Uterus (tissue), 4 donors: ENCODE measurements at places on chromosomes 7 and 10. TPM values are rescaled to one million over a fixed set of nuclear protein-coding genes. Genes with fewer than 3 reads are reported as not detected.

The MRPL43 gene
- total RNA-seq: 36.9 TPM

GRCh38 chr10:62851442-62851841, 35.3 kb upstream of the EGR2 start:
- H3K4me1 ChIP-seq: no peaks in the 10 kb centered on the region

DNA sequence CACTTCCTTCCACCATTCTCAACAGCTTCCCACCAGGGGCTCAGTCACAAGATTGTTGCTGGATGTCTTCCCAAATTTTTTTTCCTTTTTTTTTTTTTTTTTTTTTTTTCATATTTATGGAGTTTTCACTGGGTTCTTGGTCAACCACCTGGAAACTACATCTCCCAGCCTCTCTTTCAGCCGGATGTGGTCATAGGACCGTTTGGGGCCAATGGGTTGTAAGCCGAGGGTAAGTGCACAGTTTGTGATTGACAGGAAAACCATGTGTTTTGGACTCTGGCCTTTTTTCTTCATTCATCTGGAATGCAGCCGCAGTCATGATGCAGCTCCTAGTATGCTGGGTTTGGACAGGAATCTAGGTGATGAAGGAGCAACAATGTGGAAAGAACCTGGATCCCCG, 337.1 kb upstream of the FOXK1 start:
- H3K27ac ChIP-seq: no peak overlapping the region
- no peak overlapping the region for H3K4me3 ChIP-seq

- H3K27ac ChIP-seq: no peak overlapping the region
- no peak for DNase-seq
- no peaks in the 10 kb centered on the region for H3K4me1 ChIP-seq
- H3K36me3 ChIP-seq: no peaks in the 10 kb centered on the region
- H3K27me3 ChIP-seq: no peaks in the 10 kb centered on the region
Observed at GRCh38 chr10:26799342-26799741, 61.4 kb downstream of the ABI1 start.

- no peaks in the 10 kb centered on the region for H3K27me3 ChIP-seq
- H3K4me3 ChIP-seq: no peak overlapping the region
- no peak overlapping the region for H3K27ac ChIP-seq
- no peak for DNase-seq
- no peaks in the 10 kb centered on the region for H3K36me3 ChIP-seq
Observed at GRCh38 chr7:128124786-128125185, 93.5 kb upstream of the LRRC4 start.

DNA sequence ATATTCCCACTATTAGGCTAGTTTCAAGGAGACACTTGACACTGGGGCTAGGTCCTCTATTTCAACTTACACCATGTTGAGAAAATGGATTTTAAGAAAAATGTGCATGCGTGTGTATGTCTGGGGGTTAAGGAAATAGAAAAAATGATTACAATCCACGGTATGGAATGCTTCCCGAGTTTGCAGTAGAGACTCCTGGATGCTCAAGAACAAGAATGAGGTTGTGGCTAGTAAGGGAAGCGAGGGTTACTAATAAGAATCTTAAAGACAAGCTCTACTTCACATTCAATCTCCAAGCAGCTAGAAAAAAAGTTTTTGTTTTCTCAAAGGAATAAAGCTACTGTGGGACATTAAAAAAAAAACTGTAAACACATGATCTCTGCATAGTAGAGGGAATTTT, 54.7 kb downstream of the ANK3 start:
- no peak overlapping the region for H3K4me3 ChIP-seq
- H3K36me3 ChIP-seq: no peaks in the 10 kb centered on the region
- H3K4me1 ChIP-seq: no peaks in the 10 kb centered on the region
- no peak for DNase-seq

DNA sequence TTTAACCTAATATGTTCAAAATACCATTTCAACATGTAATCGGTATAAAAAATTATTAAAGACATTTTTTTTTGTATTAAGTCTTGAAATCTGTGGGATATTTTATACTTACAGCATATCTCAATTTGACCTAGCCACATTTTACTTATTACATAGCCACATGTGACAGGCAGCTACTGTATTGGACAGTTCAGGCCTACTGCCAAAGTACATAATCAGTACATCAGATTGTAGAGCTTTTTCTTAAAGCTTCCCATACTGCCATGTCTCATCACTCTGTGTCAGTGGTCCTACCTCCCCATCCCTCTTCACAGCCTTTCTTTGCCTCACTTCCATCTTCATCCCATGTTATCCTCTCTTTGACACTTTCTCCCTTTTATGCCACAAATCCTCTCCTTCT, 43.0 kb downstream of the LOXL4 start:
- no peaks in the 10 kb centered on the region for H3K4me1 ChIP-seq
- DNase-seq: no peak
- no peak overlapping the region for H3K27ac ChIP-seq
- H3K36me3 ChIP-seq: no peaks in the 10 kb centered on the region

The FOXI2 gene
- total RNA-seq: not detected

The GDF2 gene
- not detected for total RNA-seq

DNA sequence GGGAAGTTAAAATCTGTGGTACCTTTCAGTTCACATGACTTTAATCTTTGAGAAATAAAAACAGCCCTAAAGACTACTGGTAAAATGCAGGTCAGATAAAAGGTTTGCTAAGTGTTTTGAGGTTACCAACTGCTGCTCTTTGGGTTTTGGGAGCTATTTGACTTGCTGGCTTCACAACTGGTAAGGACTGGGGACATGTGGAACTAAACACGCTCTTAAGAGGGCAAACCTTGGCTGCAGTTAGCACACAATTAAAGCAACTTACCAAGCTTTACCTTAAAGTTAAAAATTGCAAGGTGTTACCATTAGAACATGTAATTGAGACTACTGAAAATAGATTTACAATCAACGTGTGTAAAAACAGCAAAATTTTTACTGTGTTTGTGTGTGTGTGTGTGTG, 220.2 kb downstream of the PHF14 start:
- H3K36me3 ChIP-seq: no peaks in the 10 kb centered on the region
- no peak overlapping the region for H3K27ac ChIP-seq
- H3K4me3 ChIP-seq: peak overlapping the region; percentile 22
- no peaks in the 10 kb centered on the region for H3K27me3 ChIP-seq
- no peaks in the 10 kb centered on the region for H3K4me1 ChIP-seq

- no peak for DNase-seq
- no peaks in the 10 kb centered on the region for H3K36me3 ChIP-seq
- H3K27ac ChIP-seq: no peak overlapping the region
- H3K4me1 ChIP-seq: no peaks in the 10 kb centered on the region
- H3K4me3 ChIP-seq: no peak overlapping the region
- H3K27me3 ChIP-seq: no peaks in the 10 kb centered on the region
Observed at GRCh38 chr7:128974241-128974934, 36.7 kb downstream of the IRF5 start.

DNA sequence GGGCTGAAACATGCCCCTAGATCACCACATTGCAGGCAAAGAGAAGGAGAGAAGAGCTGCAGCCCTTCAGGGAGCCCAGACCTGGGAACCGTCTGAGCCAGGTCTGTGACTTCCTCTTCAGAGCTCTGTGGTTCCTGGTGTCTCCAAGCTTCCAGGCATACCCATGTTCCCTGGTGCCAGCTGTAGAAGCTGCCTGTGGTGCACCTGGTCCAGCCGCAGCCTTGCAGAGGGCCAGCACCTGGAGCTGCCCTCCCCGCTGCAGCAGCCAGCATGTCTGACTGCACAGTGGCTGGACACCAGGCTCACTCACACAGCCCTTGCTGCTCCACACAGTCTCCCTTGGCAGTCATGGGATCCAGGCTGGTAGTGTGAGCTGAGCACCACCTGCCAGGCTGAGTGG, 33.6 kb downstream of the C7orf25 start:
- H3K4me1 ChIP-seq: no peaks in the 10 kb centered on the region
- no peak overlapping the region for H3K27ac ChIP-seq
- no peaks in the 10 kb centered on the region for H3K36me3 ChIP-seq
- no peak for DNase-seq

The TBXAS1 gene
- total RNA-seq: 9.7 TPM

DNA sequence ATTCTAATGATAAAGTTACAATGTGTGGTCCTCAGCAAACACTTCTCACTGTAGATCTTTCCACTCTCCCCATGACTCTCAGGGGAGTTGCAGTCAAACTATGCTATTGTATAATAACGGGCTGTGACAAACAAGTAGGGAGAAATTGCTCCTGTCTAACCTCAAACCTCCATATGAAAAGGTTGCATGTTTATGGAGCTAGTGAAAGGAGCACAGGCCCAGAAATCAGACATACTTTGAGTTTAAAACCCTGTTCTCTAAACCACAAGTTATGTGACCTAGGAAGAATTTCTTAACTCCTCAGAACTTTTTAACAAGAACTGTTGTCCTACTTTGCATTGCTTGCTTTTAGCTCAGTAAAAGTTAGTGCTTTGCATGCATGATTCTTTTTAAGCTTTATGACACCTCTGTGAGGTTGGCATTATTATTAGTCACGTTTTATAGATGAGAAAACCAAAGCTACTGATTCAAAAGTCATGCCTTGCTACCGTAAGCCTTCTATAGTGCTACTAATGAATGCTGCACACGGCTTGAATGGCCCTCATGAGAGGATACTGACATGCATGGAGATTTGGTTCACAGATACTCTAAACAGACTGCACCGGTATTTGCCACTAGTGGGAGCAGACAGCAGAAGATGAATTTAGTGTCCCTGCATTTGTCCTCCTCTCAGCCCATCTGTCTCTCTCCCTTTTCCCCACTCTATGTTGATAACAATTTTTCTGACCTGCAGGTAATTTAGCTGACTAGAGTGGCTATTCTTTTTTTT, 129.5 kb upstream of the PCGF5 start:
- H3K4me3 ChIP-seq: no peak overlapping the region
- DNase-seq: no peak
- H3K27me3 ChIP-seq: no peaks in the 10 kb centered on the region

DNA sequence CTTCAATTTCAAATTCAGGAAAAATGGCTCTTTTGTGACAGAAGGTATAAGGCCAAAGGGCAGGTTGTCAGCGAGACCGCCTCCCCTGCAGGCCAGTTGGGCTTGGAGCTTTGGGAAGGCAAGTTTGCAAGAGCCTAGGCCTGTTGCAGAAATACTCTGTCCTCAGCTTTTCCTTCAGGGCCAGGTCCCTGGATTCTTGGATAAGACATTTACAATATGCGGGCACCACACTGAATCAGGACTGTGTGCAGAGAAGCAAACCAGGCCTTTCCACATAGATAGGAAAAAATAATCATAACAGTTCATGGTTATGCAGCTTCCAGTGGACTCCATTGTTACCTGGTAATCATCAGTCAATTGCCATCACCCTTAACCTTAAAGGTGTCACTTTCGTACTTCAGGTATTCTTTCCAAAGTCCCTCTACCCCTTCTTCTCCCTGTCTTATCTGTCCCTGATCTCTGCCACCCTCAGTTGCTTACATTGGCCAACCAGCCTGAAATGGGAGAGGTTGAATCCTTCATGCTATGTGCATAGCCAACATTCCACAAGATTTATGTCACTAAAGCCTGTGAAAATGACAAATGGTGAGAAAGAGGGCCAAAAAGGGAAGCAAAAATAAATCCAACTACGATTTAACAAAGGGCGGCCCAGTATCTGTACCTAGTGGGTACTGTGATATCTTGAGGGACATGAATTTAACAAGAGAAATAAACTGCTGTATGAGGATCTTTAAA, 304.5 kb upstream of the NFE2L3 start:
- no peak overlapping the region for H3K4me3 ChIP-seq
- H3K4me1 ChIP-seq: peaks cover 57% of the 10 kb centered on the region
- peak overlapping the region; percentile 97 for H3K27ac ChIP-seq
- DNase-seq: no peak

DNA sequence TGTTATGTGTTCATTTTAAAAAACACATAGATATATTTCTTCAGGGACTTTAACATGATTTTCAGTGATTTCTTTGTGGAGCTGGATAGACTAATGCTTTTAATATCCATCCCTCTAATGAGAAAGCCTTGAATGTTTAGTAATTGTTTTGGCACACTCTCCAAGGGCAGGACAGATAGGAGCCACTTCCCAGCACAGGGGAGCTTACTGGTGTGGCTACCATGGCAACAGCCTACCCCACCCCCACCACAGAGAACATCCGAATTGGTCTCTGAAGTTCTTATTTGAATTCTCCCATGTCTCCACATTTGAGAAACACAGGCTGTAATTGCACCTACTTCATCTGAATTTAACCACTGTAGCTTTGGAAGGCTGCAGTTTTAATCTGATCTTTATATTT, 87.7 kb downstream of the PRKG1 start:
- no peak overlapping the region for H3K4me3 ChIP-seq
- H3K4me1 ChIP-seq: no peaks in the 10 kb centered on the region
- no peaks in the 10 kb centered on the region for H3K36me3 ChIP-seq
- no peak overlapping the region for H3K27ac ChIP-seq
- no peak for DNase-seq
- H3K27me3 ChIP-seq: no peaks in the 10 kb centered on the region

DNA sequence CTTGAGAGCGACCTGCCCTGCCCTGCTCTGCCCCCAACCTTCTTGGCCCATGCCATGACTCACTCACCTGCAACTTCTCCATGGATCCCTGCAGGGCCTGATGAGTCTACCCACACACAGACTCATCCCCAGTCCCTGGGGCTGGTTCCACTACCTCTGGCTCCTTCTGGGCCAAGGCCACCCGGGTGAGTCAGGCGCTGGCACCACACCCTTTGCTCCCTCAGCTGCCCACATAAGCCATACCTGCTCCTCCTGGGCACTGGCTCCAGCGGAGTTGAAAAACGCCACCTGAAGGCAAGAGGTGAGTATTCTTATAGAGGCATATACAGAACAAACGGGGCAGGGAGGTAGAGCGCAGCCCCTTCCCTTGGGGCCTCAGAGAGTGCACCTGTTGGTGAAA, 16.2 kb upstream of the MTPAP start:
- H3K4me1 ChIP-seq: no peaks in the 10 kb centered on the region
- no peaks in the 10 kb centered on the region for H3K36me3 ChIP-seq
- no peak for DNase-seq
- H3K27ac ChIP-seq: no peak overlapping the region
- H3K4me3 ChIP-seq: no peak overlapping the region
